ENCODE measurements at places on chromosomes 11 and 22. TPM values are rescaled to one million over a fixed set of nuclear protein-coding genes. Genes with fewer than 3 reads are reported as not detected.

GRCh38 chr22:27795696-27796517 lies 5.6 kb downstream of the MN1 start:
- DNase-seq: no peak

- DNase-seq: no peak
Measured at GRCh38 chr11:34680918-34681586, 60.2 kb downstream of the EHF start.

DNA sequence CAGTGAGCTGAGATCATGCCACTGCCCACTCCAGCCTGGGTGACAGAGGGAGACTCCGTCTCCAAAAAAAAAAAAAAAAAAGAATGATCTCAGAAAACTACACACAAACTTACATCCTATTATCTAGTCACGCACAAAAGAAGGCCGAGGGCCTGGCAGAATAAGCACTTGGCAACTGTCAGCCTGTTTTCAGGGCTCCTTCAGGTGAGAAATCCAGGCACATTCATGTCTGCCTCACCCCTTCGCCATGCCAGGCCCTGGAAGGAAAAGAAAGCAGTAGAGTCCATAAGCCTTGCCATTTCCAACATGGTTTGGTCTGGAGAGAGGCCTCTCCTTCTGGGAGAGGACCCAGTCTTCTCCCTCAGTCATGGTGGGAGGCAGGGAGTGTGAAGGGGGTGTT lies 30.9 kb downstream of the C11orf58 start:
- no peak for DNase-seq

The ANKK1 gene
- total RNA-seq: not detected

Data from OCI-LY7 (cell line).